ENCODE measurements at places on chromosomes 1 and 21.

DNA sequence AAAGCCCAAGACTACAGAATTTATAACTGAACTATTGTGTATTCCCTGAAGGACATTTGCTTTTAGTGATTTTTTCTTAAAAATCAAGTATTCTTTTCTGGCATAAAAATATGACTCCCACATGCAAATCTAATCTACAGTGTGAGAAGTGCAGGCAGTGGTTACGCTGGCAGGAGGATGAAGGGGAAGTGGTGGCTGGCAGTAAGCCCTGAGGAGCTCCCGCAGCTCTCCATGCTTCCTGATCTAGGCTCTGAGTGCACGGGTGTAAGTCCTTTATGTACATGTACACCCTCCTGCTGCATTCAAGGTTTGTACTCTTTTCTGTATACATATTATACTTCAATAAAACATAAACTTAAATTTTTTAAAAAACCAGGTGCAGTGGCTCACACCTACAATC lies 67.5 kb upstream of the PRDX6 start:
- DNase-seq = no peak

DNA sequence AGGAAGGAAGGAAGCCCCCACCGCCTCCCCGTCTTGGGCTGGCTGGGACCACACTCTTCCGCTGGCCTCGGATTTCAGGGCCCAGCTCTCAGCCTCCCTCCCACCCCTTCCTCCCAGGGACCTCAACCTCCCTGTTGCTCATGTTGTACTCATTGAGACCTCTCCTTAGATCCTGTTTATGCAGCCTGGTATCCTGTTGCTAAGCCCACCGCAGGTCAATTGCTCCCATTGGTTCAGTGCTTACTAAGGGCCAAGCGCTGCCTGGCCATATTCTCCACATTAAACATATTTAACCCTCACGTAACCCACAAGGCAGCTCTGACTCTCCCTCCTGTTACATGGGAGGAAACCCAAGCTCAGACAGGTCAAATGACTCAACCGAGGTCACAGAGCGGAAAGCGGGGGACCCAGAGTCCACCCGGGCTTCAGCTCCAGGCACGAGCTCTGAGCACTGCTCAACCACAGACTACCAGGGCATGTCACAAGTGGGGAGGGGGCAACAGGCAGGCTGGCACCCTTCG lies 23.2 kb upstream of the H6PD start:
- DNase-seq = peak; percentile 43

- no peak for DNase-seq
Measured at GRCh38 chr1:181801617-181802016, 259.9 kb downstream of the ZNF648 start.

DNA sequence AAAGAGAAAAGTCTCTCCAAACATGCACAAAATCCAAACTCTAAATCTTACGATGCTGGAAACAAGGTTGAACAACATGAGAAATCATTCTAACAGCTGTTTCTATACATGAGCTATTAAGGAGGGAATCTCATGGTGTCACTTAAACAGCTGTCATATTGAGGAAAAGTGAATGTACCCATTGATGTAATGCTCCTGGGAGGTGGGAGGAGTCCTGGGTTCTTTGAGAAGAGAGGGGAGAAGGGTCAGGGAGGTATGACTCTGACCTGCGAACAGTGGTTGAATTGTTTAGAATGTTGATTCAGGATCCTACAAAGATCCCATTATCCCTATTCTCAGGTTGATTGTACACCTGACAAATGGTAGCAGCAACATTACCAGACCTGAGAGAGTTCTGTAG lies 49.3 kb downstream of the ZC3H11B start:
- no peak for DNase-seq

DNA sequence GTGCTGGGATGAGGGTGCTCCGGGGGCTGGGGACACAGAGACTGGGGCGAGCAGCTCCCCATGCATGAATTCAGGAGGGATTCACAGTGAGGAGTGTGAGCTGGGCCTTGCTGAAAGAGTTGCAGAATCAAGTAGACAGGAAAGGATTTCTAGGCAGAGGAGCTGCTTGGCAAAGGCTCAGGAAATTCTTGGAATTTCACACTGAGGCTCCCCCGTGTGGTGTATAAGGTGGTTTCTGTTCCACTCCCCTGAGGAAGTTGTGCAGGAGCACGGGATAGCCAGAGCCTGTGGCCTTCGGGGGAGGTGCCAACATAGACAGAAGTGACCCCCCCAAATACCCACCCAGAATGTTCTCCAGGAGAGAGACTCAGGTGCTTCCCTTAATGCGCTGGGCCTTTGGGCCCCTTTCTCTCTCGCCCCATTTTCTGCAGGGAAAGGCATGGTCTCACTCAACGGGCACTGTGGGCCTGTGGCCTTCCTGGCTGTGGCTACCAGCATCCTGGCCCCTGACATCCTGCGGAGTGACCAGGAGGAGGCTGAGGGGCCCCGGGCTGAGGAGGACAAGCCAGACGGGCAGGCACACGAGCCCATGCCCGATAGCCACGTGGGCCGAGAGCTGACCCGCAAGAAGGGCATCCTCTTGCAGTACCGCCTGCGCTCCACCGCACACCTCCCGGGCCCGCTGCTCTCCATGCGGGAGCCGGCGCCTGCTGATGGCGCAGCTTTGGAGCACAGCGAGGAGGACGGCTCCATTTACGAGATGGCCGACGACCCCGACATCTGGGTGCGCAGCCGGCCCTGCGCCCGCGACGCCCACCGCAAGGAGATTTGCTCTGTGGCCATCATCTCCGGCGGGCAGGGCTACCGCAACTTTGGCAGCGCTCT lies 58.5 kb upstream of the ACTL8 start:
- peak; percentile 51 for DNase-seq

DNA sequence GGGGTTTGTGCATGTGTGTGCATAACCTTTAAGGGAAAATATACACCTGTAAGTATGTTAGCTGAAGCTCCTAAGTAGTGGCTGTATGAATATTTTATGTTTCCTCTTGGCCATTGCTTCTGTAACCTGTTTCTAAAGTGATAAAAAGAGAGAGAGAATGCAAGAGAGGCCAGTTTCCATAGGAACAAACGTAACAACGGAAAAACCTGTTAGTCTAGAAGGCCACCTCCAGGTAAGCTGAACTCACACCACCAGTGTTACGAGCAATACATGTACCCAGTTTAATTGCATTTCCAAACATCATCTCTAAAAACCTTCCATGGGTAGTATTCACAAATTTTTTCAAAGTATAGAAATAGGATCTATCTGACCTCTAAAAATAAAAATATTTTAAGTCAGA lies 63.1 kb downstream of the PLPPR4 start:
- DNase-seq = no peak
